ENCODE measurements at places on chromosomes 11 and 22.

DNA sequence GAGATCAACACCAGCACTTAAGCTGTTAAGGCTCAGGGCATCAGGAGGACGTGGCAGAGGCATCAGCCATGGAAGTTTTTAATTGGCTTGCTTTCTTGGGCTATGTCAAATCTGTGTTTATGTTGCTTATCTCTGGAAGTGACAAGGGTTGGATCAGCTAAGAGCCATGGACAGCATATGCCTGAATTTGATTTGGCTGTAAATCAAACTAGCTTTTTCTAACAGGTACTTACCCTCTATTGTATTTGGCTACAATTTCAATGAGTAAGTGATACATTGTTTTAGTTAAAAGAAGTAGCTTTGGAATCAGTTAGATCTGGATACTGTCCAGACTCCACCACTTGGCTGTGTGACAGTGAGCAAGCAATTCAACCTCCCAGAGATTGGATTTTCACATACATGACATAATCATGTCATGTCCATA lies 936.6 kb downstream of the OPCML start:
- DNase-seq: no peak

- DNase-seq: no peak
Measured at GRCh38 chr11:43923406-43924111, 18.9 kb upstream of the C11orf96 start.

DNA sequence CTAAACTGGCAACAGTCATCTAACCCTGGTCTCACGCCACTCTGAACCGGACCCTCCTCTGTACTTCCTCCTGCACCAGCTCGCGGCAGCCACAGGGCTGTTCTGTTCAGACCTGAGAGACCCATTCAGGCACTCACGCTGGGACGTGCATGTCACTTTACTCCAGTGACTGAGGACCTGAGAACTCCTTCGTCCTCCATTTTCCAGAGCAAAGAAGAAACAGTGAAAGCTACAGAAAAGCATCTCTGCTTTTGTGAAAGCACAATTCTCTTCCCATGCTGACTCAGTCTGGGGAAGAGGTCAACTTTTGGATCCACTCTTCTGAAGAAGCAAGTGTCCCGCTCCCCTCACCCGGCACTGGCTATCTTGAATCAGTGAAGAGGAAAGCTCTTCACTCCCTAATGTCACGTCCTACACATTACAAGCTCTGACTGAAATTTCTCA lies 24.5 kb downstream of the PISD start:
- no peak for DNase-seq

DNA sequence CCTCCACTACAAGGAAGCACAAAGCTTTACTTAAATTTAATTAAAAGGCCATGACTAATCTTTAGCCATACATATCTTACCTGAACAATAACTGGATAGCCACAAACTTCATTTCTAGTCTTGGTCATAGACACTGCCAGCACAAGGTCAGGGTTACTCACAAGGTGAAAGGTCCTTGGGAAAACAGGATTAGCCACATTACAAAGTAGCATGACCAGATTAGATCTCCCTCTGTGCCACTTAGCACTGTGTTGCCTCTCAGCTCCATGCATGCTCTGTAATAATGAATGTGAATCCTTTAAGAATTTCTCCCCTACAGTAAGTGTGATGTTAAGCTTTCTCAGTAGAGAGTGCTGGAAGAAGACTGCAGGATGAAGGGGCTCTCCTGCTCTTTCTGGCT lies 325.1 kb upstream of the MPPED2 start:
- no peak for DNase-seq

DNA sequence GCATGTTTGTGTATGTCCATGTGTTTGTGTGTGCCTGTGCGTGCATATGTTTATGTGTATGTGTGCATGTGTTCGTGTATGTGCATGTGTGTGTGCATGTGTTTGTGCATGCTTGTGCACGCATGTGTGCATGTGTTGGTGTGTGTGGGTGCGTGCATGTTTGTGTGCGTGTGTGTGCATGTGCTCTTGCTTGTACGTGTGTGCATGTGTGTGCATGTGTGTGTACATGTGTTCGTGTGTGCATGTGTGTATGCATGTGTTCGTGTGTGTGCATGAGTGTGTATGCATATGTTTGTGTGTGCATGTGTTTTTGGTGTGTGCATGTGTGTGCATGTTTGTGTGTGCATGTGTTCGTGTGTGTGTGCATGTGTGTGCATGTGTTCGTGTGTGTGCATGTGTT lies 63.4 kb downstream of the TSPAN18 start:
- no peak for DNase-seq

- no peak for DNase-seq
Measured at GRCh38 chr11:104625246-104625645, 273.0 kb downstream of the CASP12 start.

DNA sequence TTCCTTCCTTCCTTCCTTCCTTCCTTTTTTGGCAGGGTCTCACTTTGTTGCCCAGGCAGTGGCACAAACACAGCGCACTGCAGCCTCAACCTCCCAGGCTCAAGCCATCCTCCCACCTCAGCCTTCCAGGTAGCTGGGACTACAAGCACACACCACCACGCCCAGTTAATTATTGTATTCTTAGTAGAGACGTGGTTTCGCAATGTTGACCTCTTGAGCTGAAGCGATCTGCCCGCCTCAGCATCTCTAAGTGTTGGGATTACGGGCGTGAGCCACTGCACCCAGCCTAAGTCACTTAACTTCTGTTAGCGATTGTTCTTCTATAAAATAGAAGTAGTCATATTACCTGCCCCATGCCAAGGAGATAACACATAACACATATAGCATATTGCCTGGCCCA lies 2.8 kb upstream of the SYTL2 start:
- no peak for DNase-seq

GRCh38 chr11:101390539-101390938 lies 193.3 kb downstream of the TRPC6 start:
- no peak for DNase-seq

DNA sequence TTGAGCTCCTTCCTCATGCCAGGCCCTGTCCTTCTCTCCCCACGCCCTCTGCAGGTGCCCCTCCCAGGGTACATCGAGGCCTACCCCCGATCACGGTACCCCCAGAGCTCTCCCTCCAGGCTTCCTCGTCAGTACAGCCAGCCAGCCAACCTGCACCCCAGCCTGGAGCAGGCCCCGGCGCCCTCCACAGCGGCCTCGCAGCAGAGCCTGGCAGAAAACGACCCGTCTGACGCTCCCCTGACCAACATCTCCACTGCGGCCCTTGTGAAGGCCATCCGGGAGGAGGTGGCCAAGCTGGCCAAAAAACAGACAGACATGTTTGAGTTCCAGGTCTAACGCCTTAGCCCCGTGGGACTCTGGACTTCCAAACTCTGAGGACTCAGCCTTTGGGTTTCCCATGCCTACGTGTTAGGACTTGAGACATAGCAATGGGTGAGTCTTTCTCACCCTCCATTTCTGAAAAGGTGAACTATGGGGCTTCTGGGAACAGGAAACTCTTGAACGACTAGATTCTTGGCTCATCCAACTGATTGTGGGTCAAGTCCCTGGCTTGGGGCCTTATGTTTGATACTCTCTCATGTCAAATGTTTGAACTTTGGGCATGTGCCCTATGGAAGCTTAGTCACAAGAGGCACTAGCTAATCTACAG lies 32.7 kb downstream of the C11orf91 start:
- no peak for DNase-seq

DNA sequence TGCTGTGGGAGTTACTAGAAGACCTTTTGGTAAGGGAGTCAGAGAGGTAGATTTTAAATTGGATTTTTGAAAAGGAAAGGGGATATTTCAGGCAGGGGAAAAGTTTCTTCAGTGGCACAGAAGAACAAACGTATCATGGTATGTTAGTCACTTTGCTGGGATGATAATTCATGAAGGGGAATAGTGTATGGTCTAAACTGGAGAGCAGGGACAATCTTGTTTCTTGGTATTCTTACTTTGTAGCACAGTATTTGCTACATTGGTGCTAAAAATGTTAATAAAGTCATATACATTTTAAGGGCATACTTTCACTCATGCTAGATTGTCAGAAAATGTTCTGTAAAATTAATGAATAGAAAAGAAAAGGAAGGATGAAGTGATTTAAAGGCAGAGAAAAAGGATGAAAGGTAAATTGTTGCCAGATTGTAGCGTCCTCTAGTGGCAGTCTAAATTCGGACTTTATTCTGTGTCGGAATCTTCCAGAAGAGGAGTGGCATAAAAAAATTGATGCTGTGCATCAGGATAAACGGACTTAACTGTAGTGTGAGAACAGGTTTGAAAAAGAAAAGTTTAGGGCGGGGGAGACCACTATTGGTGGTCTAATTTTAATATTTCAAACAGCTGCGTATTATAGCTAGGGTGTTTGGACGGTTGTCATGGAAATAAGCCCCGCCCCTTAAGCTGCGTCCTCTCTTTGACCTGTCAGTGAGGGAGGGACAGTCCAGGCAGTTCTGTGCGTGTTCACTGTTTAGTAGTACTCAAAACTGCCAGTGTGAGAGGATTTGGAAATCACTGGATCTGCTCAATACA lies at the start of gene BCO2:
Gene BCO2 (plus strand): TSS at position 724 of the 810 bp plus-strand sequence. CDS start 90 bp downstream, outside the sequence.
- no peak for DNase-seq

DNA sequence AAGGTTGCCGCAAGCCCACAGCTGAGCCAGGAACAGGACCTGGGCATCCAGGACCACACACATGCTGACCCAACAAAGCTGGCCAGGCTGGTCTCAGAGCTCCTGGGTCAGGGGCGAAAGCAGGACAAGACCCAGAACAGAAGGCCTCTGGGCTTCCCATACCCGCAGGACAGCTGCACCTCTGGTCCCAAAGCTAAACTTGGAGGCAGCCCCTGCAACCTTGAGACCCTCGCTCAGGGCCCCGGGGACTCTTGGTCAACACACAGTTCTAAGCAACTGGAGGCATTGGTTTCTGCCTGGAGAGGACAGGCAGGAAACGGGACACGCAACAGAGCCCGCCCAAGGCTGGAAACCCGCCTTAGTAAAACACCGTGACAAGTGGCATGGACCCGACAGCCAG lies 11.4 kb downstream of the WNT7B start:
- no peak for DNase-seq

DNA sequence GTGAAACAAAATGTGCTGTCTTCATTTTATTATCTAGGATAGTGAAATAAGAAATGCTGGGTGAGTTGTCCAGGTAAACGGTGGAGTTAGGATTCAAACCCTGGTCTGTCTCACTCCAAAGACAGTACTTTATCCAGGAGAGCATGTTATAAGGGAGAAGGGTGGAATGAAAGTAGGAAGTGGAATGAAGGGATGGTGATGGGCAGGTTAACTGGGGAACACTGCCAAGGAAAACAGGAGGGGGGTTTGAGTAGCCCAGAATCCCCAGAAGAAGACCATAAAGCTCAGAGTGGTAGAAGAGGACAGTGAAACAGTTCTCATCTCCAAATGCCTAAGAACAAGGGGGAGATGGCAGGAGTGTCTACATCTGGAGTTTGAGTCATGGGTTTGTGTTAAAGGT lies 169.0 kb downstream of the BARX2 start:
- DNase-seq: no peak

DNA sequence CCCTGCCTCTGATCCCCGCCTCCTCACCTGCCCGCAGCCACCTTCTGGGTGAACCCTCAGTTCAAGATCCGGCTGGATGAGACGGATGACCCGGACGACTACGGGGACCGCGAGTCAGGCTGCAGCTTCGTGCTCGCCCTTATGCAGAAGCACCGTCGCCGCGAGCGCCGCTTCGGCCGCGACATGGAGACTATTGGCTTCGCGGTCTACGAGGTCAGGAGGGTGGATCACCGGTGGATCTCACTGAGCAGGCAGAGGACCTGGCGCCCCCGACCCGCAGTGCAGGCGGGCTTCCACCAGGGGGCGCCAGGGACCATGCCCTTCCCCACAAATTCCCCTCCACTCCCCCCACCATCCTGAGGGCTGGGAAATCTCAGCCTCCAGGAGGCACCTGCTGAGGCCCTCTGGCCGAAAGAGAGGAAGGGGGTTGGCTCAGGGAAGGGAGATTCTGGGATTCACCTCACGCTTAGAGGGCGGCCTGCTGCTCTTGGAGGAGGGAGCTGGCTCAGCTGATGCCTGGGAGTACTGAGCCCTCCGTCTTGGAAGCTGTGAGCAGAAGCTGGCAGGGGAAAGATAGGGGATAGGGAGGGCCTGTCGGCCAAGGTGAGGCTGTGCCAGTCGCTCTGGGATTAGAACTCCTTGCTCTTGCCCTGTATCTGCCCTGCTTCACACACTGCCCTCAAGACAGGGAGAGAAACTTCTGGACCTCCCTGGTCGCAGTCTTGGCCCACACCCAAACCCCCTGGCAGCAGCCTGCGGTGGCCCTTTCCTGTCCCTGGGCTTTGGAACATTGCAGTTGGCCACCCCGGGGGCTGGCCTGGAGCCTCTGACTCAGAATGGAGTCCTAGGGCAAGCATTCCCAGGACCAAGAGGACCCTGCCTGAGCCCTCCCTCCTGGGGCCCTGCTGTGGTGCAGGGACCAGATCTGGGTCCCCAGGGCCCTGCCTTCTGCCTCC lies 23.2 kb downstream of the CAPN1 start:
- DNase-seq: peak; percentile 22

Measured in activated T-helper 1 cell treated with Interleukin-2 at 50 U/mL for 16 hours (primary cell).